ENCODE measurements at places on chromosomes 16 and 17.

- no peak for DNase-seq
Measured at GRCh38 chr17:81792675-81793615, 11.0 kb upstream of the GCGR start.

- DNase-seq: no peak
Measured at GRCh38 chr17:55284001-55284884, 19.5 kb downstream of the HLF start.

DNA sequence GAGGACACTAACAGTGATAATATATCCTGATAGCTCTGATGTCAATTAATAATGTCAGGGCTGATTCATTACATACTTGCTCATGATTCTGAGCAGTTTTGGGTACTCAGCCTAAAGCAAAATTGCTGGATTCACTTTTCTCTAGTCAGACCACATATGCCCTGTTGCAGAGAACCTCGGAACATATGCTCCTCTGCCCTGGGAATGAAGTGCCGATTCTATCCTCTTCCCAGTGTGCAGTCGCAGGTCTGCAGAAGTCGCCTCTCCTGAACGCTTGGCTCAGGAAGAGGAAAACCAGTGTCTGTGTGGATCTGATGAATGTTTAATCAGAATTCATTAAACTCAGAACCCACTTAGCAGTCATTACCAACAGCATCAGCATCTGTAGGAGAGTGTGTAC lies 34.5 kb downstream of the ABCC12 start:
- no peak for DNase-seq

GRCh38 chr16:53704445-53704813 lies 473 bp downstream of the FTO start:
- no peak for DNase-seq

GRCh38 chr17:36117505-36118382 lies 14.1 kb downstream of the CCL4 start:
- no peak for DNase-seq

DNA sequence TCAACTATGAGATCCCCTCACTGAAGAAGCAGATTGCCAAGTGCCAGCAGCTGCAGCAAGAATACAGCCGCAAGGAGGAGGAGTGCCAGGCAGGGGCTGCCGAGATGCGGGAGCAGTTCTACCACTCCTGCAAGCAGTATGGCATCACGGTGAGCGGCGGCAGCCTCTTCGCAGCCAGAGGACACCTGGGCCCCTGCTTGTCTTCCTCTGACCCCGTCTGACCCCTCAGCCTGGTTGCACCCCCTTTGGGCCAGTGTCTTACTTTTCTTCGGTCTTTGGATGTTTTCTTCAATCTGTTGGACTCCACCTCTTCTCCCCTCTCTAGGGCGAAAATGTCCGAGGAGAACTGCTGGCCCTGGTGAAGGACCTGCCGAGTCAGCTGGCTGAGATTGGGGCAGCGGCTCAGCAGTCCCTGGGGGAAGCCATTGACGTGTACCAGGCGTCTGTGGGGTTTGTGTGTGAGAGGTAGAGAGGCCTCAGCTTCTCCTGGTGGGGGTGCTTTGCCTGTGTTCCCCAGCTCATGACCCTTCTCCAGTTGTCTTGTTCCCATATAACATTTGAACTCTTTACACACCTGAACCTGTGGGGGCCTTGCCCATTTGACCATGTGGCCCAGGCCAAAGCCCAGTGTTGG lies 4.4 kb downstream of the CDK5RAP3 start:
- DNase-seq: no peak

DNA sequence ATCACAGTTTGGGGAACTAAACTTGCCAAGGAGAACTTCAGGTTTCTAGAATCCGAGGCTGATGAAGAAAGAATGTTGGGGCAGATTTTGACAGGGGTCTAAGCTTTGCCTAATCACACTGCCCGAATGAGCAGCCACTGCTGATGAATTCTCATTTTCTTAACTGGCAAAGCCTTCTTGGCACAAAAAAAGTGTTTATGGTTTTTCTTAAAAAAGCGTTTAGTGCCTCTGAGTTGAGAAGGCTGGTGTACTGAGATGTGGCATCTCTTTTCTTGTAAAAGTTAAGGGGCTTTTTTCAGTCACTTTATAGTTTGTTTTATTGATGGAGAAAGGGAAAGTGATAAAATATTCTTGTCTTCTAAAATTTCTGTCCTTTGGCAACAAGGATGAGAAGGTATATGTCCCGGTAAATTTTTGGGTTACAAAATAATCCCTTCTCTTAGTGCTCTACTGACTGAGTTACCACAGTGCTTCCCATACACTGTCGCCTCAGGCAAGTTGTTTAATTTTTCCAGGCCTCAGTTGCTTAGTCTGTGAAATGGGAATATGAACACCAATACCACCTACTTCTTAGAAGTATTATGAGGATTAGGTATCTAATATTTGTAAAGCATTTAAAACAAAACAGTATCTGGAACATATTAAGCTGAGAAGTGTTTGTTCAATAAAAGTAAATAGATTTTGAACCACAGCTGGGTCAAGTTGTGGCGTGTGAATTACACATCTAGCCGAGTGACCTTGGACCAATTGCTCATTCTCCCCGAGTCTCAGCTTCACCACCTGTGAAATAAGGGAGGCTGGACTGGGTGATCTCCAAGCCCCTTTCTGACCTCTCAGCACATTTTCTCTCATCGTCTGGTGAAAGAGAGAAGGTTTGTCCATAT lies 320.8 kb downstream of the HAPSTR1 start:
- no peak for DNase-seq

DNA sequence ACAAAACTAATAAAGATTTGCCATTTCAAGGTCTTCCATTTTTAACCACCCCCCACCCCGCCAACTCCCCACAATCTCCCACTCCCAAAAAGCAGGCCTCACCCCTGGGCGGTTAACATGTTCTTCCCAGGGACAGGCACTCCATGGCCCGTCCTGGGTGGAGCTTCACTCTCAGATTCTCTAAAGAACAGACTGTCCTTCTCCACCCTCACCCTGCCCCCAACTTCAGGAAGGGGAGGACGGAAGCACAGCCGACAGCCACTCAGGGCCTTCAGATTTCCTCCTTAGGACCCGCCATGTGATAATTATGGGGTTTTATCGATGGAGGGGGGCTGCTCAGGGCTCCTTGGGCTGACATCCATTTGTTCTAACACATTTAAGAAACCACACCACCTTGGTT lies 61.9 kb downstream of the ZFHX3 start:
- no peak for DNase-seq

GRCh38 chr17:79974566-79975497 lies 60.8 kb downstream of the TBC1D16 start:
- DNase-seq: peak; percentile 57

DNA sequence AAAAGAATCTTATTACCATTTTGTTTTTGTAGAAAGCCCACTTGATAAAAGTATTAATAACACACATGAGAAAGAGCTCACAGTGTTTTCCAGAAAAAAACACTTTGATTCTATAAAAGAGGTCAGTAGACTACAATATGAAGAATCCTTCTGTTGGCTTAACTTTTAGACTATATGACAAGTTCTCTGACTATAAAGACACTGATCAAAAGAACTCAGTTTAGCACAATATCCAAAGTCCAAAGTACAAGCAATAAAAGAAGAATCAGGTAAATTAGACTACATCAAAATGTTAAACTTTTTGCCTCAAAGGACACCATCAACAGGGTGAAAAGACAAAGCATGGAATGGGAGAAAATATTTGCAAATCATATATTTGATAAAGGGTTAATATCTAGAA lies 11.2 kb upstream of the SMG1 start:
- DNase-seq: no peak

DNA sequence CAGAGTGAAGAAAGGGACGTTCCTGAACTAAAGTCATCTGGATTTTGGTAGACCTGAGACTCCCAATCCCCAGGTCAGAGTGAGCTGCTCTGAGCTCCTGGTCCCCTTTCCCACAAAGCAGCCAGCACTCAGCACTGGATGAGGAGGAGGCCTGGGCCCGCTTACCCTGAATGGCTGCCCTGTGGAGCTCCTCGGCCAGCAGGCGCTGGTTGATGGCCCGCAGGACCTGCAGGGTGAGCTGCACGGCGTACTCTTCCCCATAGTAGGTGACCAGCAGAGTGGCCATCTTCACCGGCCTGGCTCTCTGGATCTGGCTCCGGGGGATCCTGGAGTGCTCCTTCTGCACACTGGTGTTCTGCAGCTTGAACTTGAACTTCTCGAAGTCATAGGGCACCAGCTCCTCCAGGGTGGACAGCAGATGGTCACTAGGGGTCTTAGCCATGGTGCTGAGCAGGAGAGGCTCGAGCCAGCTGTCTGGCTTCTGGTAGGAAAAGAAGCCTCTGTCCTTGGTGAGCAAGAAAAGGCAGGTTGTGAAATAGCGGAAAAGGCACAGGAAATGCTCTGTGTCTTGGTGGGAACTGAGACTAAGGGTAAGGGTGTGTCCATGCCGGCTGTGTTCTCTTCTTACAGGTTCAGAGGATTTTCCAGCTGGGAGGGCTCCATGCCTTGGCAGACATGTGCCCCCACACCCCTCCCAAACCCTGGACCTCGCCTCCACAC lies at the start of gene MEFV:
Gene MEFV (minus strand): TSS at position 488 of the 720 bp plus-strand sequence. CDS start 46 bp downstream, at position 442.
- DNase-seq: no peak

- DNase-seq: peak; percentile 84
Measured at GRCh38 chr17:48814504-48814903, 2.5 kb downstream of the TTLL6 start.

- DNase-seq: no peak
Measured at GRCh38 chr17:69084911-69085310, 24.2 kb upstream of the ABCA9 start.

- DNase-seq: no peak
Measured at GRCh38 chr16:48335961-48336360, 49.3 kb downstream of the SIAH1 start.

DNA sequence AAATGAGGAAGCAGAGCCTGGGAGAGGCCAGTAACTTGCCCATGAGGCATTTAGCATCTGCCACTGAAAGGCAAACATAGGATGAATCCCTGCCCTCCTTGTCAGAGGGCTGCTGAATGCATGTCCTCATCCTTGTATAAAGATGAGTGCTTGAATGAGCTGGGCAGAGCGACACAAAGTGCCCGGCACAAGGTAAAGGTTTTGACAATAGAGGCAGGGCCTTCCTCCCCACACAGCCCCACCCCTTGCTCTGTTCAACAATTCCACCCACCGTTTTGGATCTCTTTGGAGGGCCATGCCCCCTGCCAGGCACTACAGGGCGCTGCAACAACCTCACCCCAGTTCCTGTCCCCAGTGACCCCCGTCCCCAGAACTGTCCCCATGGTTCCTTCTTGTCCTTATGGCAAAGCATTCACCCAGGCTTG lies 1.4 kb upstream of the KRT19 start:
- DNase-seq: no peak

- DNase-seq: no peak
Measured at GRCh38 chr17:72004611-72005331, 116.0 kb upstream of the SOX9 start.

DNA sequence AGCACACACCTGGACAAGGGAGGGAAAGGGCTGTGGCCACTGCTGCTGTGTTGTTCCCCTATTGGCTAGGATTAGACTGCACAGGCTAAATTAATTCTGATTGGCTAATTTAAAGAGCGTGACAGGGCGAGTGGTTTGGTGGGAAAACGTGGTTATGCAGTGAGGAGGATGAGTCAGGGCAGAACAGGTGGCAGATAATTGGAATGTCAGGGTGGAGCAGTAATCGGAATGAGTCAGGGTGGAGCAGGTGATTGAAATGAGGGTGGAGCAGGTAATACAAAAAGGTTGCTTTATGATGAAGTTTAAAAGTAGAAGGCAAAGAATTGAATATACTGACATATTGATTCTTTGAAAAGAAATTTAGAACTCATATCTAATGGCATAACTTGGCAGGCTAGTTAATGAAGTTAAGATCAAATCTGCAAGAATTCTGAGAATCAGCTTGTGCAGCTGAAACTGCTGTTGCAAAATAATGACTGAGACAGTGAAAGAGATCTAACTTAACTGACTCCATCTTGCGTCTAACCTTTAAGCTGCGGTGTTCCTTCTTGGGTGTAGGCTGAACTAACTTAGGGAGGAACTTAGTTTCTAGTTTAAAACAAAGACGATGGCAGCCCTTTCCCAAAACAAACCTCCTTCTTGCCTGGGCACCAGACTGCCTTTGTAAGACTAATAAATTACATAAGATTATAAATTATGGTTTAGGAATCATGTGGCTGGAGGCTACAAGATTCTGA lies 174.3 kb downstream of the UTP18 start:
- DNase-seq: no peak

GRCh38 chr16:19639986-19640421 lies 78.0 kb downstream of the KNOP1 start:
- no peak for DNase-seq

DNA sequence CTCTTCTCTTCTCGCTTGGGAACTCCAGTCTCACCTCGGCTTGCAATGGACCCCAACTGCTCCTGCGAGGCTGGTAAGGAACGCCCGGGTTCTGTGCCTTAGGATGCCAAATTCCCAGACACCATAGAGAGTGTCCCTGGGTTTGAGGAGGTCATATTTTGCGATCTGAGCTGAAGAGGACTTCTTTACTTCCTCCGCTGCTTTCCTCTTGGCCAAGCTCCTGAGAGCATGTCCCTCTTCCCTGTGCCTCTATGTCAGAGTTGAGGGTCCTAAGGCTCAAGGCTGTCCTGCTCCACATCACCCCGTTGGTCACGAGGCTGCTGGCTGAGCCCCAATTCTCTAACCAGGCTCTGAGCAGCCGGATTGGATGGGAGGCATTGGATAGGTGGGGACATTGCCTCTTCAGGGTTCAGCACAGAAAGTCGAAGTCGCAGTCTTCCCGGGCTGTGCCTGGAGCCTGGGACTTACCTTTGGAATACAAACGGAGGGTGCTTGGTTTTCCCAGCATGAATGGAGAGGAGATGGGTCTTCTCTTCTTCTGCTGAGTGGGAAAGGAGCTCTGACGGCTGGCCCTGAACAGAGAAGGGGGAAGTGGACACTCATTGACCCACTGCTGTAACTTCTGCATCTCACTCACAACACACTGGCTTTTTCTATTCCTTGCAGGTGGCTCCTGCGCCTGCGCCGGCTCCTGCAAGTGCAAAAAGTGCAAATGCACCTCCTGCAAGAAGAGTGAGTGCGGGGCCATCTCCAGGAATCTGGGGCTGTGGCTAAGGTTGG lies 416 bp downstream of the MT1H start:
- no peak for DNase-seq

- DNase-seq: no peak
Measured at GRCh38 chr16:86640265-86640843, 62.0 kb downstream of the FOXL1 start.

DNA sequence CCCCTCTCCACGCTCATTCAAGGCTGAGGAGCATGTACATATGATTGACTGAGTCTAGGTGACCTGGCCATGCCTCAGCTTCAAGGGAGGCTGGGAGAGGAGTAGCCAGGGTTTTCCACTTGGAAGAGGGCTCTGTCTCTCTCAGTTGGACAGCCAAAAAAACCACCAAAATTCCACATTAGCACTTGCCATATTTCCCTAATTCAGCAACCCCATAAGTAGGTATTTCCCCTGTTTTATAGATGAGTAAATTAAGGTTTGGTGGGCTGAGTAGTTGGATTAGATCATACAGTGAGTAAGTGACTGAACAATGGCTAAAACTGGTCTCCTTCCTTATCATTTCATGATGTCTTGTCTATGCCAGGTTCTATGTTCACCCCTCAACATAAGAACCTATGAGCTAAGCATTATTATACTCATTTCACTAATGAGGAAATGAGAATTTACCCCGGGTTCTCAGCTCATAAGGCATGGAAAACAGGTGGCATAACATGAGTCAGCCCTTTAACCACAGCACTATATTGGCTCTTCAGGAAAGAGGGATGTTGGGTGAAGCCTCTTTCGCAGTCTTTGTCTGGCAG lies 68.0 kb upstream of the GAS7 start:
- no peak for DNase-seq

- no peak for DNase-seq
Measured at GRCh38 chr17:78089576-78090281, 38.8 kb downstream of the TMC6 start.

GRCh38 chr16:25109643-25110042 lies 1.9 kb upstream of the LCMT1 start:
- no peak for DNase-seq

GRCh38 chr17:21482189-21482865 lies 106.2 kb downstream of the KCNJ12 start:
- no peak for DNase-seq
